ENCODE measurements at places on chromosomes 11 and 22.
A peak's percentile ranks its signal among the peaks of the same experiment; 100 is the strongest.

DNA sequence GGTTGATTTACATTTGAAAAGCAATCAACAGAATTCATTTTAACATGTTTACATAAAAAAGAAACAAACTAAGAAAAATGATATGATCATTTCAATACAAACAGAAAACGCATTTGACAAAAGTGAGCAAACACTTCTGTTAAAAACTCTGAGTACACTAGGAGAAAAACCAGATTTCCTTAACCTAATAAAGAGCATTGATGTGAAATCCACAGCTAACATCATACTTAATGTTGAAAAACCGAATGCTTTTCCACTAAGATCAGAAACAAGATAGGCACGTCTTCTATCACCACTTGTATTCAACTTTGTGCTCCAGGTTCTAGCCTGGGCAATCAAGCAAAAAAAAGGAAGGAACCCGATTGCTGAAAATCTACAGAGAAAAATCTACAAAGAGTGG lies 227.6 kb downstream of the SBF2 start:
- no peak for DNase-seq

DNA sequence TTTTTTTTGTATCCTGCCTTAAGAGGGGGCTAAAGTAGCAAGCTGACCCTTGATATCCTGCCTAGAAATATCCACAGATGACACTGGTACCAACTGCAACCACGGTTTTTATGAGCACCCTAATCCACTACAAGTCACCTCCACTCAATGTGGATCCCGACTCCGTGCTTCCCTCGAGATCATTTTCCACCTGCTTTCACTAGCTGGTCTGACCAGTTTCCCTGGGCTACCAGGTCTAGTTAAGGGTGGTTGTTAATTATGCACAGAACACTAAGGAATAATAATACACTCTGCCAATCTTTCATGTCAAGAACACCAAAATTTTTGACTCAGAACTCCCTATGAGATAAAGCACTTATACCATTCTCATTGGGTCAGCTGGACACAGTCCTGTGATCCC lies 82.3 kb downstream of the ABTB2 start:
- no peak for DNase-seq

GRCh38 chr22:48097723-48098122 lies 1335.3 kb downstream of the TBC1D22A start:
- no peak for DNase-seq

DNA sequence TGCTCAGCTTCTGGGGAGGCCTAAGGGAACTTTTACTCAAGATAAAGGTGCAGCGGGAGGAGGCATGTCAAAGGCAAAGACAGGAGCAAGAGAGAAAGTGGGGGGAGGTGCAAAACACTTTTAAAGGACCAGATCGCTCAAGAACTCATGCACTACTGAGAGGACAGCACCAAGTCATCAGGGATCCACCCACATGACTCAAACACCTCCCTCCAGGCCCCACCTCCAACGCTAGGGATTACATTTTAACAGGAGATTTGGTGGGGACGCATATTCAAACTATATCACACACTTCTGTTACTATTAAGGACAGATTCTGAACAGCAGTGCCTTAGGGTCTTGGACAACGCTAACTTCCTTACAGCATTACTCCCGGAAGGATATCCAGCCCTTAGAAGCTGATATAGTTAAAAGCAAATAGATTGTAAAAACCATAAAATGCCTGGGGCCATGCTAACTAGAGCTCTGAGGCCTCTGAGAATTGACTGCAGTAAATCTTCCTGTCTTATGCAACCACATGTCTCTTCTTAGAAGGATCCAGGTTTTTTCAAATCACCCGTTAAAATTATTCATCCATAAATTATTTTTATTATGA lies 16.7 kb upstream of the ZC3H12C start:
- peak; percentile 53 for DNase-seq

DNA sequence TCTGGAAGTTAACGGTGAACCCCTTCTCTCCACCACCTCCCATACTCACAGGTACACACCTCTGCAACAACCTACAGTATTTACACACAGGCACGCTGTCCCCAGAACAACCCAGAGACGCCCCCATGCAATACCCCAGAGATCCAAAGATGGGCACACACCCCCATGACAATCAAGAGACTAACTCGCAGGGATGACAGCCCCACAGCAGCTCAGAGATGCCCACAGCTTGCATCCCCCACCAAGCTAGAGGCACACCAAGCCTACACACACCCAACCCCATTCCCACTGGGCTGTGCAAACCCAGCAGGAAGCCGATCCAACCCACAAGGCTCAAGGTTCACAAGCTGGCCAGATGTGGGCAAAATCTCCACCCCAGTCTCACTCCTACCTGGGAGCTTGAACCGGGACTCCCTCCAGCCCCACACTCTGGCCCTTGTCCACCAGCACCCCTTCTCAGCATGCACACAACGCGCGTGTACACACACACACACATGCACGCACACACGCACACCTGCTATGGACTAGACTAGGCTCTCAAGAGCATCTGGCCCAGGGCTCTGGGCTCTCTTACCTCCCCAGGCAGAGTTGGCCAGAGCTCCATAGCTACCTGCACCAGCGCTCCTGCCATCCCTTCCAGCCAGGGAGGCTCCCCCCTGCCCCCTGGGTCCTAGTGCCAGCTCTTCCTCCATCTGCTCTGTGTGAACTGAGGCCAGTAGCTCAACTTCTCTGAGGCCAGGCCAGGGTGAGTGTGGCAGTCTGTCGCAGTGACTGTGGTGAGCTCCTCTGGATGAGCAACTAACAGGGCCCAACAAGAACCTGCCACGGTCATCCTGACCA lies 11.5 kb downstream of the STARD10 start:
- DNase-seq, result no peak

Measured in SK-MEL-5 (cell line).